ENCODE measurements at places on chromosomes 4 and X. TPM values are rescaled to one million over a fixed set of nuclear protein-coding genes. Genes with fewer than 3 reads are reported as not detected.

The RNF113A gene
- total RNA-seq: 13.4 TPM

The RIBC1 gene
- 0.47 TPM for total RNA-seq

The TEX11 gene
- 1.0 TPM for total RNA-seq

The FBXW7 gene
- total RNA-seq: 32.4 TPM

The KIF4A gene
- 6.7 TPM for total RNA-seq

GRCh38 chr4:82697561-82697960 is 101.0 kb downstream of the SCD5 start:
- DNase-seq: no peak

DNA sequence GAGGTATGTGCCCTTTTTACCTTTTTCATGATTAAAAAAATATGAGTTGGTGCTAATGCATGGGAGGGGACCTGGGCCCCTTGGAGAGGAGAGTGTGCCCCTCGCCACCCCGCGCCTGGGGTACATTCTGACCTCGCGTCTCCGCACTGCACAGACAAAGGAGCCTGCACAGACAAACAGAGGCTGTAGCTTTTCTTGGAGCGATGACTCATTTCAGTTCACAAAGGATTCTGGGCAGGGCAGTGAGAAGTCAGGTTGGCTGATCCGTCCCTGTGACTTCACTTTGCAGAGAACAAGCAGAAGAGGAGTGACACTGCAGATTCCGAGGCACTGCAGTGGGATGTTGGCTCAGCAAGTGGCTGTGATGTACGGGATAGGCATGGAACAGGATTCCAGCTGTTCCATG is 82.9 kb downstream of the STOX2 start:
- peak; percentile 71 for DNase-seq

DNA sequence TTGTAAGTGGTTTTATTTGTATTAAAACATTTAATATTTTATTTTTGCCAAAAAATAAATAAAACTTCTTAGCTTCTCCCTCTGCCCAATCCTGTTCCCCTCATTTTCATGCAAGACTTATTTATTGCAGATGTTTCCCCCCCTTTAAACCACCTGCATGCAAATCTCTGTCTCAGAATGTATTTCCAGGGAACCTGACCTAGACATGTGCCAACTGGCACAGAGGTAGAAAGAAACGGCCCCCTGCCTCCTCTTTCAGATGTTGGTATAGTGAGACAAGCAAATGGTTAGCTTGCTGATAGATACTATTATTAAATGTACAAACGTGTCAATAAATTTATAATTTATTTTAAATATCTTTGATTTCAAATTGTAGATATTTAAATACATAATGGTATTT is 47.1 kb downstream of the KLF3 start:
- no peak for DNase-seq

DNA sequence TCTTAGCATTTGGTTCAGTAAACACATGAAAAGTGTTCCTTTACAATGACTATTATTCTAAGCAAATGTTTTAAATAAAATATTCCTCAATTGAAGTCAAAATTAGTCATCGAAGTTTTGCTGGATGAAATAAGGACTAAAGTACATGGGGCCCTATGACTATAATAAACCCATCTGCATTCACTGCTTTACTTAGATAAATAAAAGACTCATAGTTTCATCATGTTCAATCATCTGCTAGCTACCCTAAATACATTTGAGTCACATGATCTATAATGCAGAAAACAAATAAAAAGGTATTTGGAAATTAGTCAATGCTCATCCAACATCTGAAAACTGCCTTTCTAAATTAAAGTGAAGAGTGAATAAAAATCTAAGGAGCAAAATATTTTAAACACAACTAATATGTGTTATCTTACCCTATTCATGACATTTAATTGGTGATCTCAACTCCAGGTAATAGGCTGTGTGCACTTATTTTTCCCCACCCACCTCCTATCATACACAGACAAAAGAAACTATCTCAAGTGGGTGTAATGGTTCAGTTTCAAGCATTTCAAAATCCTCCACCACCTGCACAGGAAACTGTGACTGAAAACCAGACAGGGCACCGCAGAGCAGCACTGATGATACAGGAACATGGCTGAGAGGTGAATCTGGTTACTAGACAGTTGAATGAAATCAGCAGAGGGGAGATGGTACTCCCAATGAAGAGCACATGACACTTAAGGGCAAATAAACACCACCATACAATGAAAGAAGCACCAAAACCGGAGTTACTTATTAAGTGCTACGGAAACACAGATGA is 78.6 kb downstream of the CAMK2D start:
- peak; percentile 36 for DNase-seq

All from left colon (tissue), 2 donors.